ENCODE measurements at places on chromosomes 3 and 15. TPM values are rescaled to one million over a fixed set of nuclear protein-coding genes. Genes with fewer than 3 reads are reported as not detected.
A peak's percentile ranks its signal among the peaks of the same experiment; 100 is the strongest.

DNA sequence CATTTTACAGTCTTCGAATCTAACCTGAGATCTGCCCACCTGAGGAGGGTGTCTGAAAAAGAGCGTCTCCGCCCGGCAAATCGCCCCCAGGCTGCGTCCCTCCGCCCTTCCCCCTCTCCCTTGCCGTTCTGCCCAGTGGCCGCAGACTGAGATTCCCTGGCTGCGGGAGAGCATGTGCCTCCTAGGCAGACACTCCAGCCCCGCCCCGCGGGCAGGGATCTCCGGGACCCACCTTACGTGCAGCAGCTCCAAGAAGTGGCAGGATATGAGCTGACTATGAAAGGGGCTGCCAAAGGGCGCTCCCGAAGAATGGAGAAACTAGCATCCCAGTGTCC is 2.7 kb upstream of the WNT5A start:
- DNase-seq = no peak

GRCh38 chr3:148044151-148044550 is 635.0 kb downstream of the ZIC1 start:
- no peak for DNase-seq

DNA sequence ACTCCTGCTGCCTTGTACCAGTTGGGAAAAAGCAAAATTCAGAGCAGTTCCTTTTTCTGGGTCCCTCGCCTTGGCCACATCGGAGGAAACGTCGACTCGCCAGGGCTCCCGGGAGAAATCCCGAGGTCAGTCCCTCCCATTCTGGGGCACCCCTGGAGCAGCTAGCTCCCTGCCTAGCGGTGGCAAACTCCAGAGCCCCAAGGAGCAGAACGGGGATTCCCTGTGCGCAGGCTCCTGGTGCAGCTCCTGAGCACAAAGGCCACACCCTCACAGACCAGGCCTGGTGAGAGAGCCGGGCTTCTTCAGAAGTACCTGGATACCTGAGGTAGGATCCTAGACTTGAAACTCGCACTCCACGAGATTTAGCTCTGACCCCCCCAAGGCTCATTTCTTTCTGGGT is 2.6 kb downstream of the LRRC3B start:
- no peak for DNase-seq

SOX14 gene
- polyA plus RNA-seq = not detected

GOLGA6L2 gene
- polyA plus RNA-seq = not detected

GRCh38 chr3:198043119-198043518 is 83.1 kb downstream of the LMLN start:
- no peak for DNase-seq

DNA sequence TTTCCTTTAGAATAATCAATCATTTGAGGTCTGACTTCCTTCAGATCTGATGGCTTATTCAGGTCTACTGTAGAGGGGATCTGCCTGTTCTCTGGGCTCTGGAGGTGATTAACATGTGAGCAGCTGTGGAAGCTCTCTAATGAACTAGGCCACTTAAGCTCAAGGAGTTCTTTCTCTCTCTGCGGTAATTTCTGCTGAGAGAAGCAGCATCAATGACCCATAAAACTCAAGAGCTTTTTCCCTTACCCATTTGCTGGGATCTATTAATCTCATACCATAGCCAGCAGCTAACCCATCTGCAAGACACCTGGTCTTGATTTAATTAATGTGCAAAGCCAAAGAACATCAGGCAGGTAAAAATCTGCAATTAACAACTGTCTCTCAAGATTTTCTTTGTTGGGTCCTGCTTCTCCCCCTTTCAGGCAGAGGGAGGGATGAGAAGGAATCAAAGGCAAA is 73.2 kb upstream of the DLG1 start:
- DNase-seq = no peak

GRCh38 chr3:12194669-12195161 is 36.0 kb upstream of the TIMP4 start:
- DNase-seq = peak; percentile 35

CYP1A1 gene
- polyA plus RNA-seq = 0.03 TPM

DNA sequence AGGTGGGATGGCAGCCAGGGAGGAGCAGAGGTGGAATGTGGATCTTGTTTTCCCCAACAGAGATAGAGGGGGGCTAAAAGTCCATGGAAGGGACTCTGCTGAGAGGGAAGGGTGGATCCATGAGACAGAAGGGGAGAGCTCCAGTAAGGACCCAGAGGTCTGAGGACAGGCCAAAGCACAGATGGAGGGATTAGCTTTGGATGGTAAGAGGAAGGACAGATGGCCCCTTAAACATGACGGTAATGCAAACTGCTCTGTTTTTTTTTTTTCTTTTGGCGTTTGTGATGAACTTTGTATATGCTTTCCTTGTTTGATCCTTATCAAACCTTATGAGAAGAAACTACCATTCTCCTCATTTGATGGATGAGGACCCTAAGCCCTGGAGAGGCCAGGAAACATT is 96.2 kb downstream of the IGF1R start:
- DNase-seq = no peak

DNA sequence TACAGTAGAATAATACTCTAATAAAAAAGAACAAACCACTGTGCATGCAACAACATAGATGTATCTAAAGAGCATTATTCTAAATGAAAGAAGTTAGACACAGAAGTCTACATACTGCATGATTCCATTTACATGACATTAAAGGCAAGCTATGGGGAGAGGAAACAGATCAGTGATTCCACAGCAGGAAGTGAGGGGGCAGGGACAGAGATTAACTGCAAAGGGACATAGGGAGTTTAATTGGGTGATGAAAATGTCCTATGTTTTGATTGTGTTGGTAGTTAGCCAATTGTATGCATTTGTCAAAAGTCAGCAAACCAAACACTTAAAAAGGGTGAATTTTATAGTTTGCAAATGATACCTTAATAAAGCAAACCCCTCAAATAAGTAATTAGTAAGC is 13.8 kb downstream of the CRYGS start:
- DNase-seq = no peak

GRCh38 chr3:65500398-65501306 is 538.1 kb downstream of the MAGI1 start:
- no peak for DNase-seq

DNA sequence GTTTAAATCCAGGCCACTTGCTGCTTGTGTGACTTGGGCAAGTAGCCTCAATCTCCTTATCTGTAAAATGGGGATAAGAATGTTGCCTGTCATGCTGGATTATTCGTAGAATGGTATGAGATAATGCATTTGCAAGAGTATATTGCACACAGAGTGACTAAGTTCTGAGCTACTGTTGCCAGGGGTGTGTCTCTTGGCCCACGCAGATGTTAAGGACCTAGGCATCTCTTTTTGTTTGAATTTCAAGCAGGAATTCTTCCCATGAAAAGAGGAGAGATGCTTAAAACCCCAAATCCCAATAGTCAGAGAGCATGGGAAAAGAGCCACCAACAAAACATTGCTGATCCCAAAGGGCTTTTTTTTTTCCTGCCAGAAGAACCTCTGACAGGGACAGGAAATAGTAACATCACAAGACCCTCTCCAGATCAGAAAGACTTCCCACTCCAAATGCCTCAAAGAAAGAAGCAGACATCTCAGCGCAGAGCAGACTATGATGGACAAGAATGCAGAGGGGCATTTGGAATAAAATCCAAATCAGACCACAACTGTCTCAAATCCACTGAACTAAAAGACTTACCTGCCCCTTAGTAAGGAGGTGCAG is 90.5 kb downstream of the MRPL46 start:
- DNase-seq = peak; percentile 54

ALS2CL gene
- polyA plus RNA-seq = 4.6 TPM

DNA sequence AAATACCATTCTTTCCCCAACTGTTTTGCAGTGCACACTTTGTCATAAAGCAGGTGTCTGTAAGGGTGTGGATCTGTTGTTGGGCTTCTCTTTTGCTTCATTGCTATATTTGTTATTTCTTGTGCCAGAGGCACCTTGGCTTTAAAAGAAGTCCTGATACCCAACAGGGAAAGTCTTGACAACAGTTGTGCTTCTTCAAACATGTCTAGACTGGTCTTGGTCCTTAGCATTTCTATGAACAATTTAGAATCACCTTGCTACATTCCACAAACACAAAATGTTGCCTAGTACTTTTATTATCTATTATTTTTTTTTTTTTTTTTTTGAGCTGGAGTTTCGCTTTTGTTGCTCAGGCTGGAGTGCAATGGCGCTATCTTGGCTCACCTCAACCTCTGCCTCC is 233.7 kb downstream of the SLCO3A1 start:
- DNase-seq = no peak

GRCh38 chr15:72740219-72740618 is 43.3 kb downstream of the ADPGK start:
- DNase-seq = no peak

DNA sequence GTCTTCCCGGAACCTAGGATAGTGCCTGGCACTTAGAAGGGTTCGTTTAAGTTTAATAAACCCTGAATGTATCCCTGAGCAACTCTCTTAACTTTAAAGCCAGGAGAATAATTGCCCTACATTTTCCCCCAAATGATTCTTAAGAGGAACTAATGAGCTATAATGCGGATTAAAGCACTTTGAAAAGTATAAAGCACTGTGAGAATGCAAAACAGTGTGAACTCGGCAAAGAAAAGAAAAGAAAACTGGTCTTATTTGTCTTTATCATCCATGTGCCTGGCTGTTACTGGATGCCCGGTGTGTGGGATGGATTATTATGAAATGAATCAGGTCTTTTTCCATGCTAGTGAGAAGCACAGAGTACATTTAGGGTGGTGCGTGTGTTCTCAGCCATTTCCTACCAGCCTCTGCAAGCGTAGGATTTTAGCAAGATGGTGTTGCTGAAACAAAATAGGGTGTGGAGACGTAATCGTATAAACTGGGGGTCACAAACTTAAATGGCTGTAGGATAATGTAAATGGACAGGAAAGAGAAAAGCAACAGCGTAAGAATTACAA is 983 bp downstream of the KBTBD12 start:
- no peak for DNase-seq

DNA sequence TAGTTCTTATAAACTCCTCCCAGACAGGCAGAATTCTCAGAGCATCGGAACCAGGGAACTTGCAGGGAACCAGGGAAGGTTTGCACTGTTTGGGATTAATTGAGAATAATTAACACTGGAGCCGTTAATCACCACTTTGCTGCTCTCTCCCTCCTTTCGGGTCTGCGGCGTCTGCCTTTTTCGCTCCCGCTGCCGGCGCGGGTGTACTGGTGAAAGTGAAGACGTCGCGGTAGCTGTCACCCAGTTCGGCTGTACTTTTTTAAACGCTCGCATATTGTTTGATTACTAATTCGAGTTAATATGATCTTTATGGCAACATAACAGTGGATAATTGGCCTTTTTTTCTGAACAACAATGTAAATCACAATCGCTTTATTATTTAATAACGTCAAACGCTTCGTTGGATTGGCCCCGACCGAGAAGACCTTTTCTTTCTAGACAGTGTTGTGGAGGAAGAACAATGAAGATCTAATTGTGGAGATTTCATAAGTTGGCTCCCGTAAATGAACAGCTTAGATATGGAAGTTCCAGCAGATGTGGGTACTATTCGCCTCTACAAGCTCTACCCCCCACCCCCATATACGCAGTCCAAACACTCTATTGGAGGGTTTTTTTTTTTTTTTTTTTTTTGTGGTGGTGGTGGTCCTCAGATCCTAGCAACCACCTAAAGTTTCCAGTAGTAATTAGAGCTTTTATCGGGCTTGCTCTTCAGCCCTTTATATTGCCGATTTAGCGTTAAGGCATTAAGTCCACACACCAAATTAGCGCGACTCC is 12.7 kb downstream of the SOX2 start:
- no peak for DNase-seq

DNA sequence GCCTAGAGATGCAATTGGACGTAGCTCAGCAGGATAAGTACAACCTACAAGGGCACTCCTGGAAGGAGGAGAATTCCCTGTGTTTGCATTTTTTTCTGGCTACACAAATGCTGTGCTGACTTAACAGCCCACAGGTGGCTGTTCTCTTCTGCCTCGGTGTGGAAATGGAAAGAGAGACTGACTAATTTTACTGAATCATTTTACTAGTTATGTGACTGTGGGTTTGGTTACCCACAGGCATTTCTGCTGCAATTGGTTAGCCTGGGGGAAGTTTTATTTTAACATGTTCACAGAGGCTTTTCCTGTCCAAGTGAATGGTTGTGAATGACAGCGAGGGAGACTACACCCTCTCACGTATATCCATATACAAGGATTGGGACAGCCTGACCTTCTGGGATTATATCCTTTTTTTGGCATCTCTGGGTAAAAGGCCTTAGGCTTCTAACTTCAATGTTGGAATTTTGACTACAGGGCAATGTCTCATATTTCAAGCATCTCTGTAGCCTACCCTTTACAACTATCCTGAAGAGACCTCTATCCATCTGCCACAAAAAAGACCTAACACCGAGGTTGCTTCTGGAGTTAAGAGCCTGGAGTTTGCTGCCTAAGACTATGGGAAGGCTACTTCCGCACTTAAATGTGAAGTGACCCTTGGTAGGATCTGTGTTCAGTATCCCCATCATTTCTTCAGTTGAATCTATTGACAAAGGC is 67.2 kb upstream of the TP63 start:
- DNase-seq = peak; percentile 78

LMOD3 gene
- not detected for polyA plus RNA-seq

LIPH gene
- polyA plus RNA-seq = 0.17 TPM

DNA sequence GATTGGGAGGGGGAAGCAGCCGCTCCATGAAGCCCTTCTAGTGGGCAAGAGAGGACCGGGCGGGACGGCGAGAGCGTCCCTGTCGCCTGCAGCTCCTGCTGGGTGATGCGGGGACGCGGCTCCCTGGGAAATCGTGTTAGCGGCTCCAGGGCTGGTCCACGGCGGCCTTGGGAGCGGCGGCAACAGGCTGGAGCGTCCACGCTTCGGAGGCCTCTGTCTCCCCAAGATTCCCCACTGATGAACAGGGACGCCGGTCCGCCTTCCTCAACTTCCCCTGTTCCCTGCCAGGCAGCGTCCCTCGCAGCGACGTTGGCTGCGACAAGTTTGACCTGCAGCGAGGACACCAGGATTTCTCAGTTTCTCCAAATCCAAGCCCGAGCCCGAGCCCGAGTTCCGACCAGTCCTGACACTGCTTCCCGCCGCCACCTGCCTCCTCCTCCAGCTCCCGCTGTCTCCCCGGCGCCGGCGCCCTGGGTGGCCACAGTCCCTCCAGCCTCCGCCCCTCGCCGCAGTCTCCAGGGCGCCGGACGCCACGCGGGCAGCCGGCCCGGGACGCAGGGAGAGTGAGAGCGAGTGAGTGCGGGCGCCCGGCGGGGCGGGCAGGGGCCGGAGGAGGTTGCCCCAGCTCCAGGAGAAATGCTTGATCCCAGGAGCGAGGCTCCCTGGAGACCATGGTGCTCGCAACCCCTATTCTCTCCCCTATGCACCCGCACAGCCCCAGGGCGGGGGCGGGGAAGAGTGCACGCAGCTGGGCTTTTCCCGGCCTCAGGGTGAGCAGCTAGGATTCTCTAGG is 78.1 kb upstream of the RNF7 start:
- DNase-seq = peak; percentile 41

SYNM gene
- 1.9 TPM for polyA plus RNA-seq

GRCh38 chr3:171230865-171231264 is 204.3 kb upstream of the SLC2A2 start:
- DNase-seq = no peak

ACOX2 gene
- polyA plus RNA-seq = 32.9 TPM

PLA2G4D gene
- polyA plus RNA-seq = not detected
